PC-3 (cell line): ENCODE measurements at places on chromosomes 6 and 20. TPM values are rescaled to one million over a fixed set of nuclear protein-coding genes. Genes with fewer than 3 reads are reported as not detected.

- peak; percentile 53 for DNase-seq
Measured at GRCh38 chr20:49435639-49436038, 46.8 kb downstream of the KCNB1 start.

- peak; percentile 2 for DNase-seq
Measured at GRCh38 chr6:69735027-69735426, 61.8 kb downstream of the LMBRD1 start.

The LPA gene
- total RNA-seq = not detected in 2 replicates

DNA sequence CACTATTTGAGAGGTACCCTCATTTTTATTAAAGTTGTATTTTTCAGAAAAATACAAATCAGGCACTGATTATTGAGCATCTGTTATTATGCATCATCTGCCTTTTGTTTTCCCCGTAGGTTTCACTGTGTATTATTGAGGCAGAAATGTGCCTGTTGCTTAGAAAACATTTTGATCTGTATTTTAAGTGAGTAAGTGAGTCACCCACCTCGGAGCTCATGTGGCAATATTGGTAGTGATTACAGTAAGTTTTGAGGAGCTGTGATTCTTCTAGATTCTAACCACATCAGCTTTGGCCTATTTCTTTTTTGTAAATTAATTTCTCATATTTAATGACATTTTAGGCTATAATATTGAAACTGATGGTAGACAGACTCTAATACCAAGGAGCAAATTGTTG is 59.6 kb upstream of the LAMP5 start:
- DNase-seq = no peak

The CALHM4 gene
- not detected in 2 replicates for total RNA-seq

DNA sequence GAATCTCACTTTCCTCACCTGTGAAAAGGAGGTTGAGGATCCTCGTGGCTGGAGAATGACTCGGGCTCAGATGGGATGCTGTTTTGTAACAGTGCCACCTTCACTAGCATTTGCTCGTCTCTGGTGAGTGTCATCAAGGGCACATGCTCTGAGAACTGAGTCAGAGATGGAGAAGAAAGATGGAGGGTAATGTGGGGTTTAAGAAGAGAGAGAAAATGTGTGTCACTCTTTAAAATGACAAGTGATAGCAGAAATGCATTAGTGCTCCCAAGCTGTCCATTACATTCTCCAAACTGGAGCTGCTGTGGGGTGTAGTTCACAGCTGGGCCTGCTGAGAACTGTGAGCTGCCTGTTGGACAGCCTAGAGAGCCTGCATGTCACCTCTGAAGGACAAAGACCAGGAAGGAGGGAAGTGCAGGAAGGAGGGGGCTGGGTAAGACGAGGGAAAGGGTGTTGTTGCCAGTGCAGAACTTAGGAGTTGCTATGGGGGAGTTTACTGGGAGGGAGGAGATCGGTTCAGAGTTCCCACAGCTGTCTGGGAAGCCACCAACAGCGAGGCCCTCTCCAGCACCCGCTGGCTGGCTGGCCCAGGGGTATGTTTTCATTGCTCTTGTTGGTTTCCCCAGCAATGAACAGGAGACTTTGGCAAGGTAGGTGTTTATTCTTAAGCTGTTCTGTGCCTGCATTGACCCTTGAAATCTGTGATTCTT is 19.8 kb downstream of the GMPR start:
- peak; percentile 3 for DNase-seq

- DNase-seq = no peak
Measured at GRCh38 chr20:57838670-57839151, 128.9 kb upstream of the PMEPA1 start.

GRCh38 chr20:5788385-5788895 is 38.2 kb downstream of the SHLD1 start:
- DNase-seq = peak; percentile 95

The NUP43 gene
- total RNA-seq = 19.2 and 25.5 TPM in 2 replicates

- DNase-seq = no peak
Measured at GRCh38 chr6:87919416-87919815, 128.2 kb upstream of the SPACA1 start.
